ENCODE measurements at places on chromosomes 1 and 21.
A peak's percentile ranks its signal among the peaks of the same experiment; 100 is the strongest.

GRCh38 chr1:38600905-38601304 is 258.7 kb downstream of the RRAGC start:
- DNase-seq: no peak

- DNase-seq: peak; percentile 76
These were observed 172.6 kb downstream of the APP start for GRCh38 chr21:25997788-25998611.

- no peak for DNase-seq
These were observed 195.6 kb upstream of the ZRANB2 start for GRCh38 chr1:71276466-71276865.

- no peak for DNase-seq
These were observed 14.9 kb downstream of the A3GALT2 start for GRCh38 chr1:33305816-33306652.

GRCh38 chr1:156055281-156056048 is 883 bp downstream of the LAMTOR2 start:
- DNase-seq: no peak

GRCh38 chr1:25246600-25247023 is 642 bp downstream of the RSRP1 start:
- peak; percentile 10 for DNase-seq

DNA sequence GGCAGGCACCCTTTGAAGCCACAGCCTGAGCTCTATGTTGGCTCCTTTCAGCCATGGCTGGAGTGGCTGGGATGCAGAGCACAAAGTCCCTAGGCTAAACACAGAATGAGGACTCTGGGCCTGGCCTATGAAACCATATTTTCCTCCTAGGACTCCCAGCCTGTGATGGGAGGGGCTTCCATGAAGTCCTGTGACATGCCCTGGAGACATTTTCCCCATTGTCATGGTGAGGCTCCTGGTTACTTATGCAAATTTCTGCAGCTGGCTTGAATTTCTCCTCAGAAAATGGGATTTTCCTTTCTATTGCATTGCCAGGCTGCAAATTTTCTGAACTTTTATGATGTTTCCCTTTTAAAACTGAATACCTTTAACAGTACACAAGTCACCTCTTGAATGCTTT is 61.3 kb downstream of the VCAM1 start:
- DNase-seq: no peak

GRCh38 chr21:17146426-17146825 is 366.4 kb upstream of the CXADR start:
- no peak for DNase-seq

DNA sequence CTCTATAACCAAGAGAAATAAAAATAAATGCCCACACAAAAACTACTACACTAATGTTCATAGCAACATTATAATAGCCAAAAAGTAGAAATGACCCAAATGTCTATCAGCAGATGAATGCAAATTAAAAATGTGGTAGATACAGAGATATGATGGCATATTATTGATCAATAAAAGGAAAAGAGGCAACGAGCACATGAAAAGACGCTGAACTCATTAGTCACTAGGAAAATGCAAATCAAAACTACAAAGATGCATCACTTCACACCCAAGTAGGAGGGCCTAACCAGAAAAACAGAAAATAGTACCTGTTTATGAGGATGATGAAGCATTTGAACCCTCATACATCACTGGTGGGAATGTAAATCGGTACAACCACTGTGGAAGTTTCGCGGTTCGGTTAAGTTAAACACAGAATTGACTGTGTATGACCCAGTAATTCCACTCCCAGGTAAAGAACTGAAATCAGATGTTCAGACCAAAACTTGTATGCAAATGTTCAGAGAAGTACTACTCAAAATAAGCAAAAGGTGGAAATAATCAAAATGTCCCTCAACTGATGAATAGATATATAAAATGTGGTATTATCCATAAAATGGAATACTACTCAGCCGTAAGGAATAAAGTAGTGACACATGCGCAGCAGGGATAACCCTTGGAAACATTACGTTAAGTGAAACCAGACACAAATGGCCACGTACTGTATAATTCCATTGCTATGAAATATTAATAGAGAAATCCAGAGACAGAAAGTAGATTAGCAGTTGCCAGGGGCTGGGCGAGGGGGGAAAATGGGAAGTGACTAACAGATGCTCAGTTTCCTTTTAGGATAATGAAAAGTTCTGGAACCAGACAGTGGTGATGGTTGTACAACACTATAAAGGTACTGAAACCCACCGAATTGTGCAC is 3.1 kb downstream of the USP48 start:
- no peak for DNase-seq

GRCh38 chr1:162629651-162630050 is 2.6 kb upstream of the DDR2 start:
- DNase-seq: no peak

DNA sequence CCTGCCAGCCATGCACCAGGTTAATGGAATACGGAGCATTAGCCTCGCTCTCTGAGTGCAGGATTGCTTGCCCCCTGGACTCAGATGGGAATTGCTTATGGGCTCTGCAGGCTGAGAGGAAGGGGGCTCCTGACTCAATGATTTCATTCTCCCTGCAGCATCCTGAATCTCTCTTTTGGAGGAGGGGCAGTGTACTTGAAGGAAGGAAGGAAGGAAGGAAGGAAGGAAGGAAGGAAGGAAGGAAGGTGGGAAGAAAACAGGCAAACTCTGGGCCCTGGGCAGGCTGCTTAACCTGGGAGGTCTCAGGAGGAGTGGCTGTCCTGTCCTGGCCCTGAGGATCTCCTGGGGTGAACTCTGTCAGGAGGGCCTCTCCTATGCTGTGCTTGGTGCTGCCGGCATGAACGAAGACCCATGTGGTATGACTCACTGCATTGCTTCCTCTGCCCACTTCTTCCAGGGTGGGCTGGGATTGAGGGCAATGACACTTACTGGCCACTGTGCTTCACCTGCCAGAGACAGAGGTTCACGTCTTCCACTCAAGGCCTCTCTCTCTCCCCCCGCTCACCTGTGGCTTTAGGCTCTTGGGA is 257.1 kb upstream of the CSF3R start:
- DNase-seq: no peak

DNA sequence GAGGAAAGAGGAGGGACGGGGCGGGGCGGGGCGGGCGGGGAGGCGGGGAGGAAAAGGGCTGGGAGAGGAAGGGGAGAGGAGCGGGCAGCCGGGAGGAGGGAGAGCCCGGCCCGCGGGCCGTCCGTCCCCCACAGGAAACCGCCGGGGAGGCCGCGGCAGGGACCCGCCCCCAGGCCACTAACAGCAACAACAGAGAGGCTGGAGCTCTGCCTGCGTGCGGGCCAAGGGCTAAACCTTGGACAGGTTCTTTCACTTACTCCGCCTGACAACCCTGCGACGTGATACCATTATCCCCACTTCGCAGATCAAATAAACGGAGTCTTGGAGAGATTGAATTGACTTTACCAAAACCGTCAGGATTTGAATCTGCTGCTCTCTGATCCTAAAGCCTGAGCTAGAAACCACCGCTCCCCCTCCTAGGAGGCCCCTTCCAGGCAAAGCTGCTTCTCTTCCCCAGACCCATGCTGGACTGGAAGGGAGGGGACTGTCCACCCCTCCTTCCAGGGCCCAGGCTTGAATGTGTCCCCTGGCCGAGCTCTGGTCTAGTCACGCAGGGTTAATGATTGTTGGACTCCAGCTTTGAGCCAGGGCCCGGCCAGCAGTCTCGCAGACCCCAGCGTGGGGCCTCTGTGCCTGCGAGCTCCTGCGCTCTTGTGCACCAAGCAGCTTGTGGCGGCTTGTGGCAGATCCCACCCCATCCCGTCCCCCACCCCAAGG is at the start of gene EVA1B:
Gene EVA1B, minus strand, starts transcription at position 10 of the 717 bp plus-strand sequence. CDS start 608 bp downstream, outside the sequence.
- peak; percentile 88 for DNase-seq

DNA sequence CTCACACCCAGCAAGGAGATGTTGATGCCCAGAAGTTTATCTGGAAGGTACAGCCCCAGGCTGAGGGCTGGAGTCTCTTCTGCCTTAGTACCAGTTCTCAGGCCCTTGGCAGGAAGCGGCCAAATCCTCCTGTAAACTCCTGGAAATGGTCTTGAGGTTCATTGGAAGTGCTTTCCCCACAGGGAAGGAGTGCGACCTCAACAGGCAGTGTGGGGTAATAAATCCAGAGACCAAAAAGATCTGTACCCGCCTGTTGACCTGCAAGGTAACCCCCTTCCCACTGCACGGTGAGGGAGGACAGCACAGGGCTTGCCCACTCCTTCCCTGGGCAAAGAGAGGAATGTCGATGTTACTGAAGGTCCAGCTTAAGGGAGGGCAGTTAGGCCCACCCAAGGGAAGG is 4.5 kb downstream of the ATXN7L2 start:
- peak; percentile 31 for DNase-seq

DNA sequence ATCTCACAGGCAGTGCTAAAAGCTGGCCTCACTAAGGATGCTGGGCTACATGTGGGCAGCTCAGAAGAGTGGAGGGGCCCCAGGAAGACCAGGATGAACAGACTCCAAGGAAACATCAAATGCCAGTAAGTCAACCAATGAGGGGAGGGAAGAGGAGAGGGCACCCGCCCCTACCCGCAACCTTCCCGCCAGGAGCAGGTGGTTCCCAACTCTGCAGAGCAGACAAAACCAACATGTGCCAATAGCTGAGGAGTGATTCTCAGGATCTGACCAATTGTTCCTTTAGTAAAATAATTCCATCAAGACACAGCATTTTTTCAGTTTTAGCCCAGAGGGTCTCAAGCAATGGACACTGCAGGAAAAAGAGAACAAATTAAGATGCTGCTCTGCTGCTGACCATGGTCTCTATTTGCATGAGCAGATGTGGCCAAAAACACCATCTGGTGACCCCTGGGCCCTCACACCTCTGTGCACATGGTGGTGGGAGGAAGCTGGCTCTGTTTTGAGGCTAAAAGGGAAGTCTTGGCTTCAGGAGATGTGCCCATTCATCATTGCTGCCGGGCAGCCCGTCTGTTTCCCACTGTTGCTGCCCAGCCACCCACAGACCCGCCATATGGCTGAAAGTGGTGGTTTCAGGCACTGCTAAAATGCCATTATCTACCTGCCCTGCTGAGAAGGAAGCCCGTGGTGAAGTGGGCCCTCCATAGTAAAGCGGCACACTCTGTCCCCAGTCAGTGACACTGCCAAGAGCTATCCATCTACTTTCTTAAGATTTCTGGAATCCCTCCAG is 231.8 kb downstream of the KCNH1 start:
- no peak for DNase-seq

- no peak for DNase-seq
These were observed 892.3 kb downstream of the LTN1 start for GRCh38 chr21:28100366-28100765.

- DNase-seq: no peak
These were observed 35.6 kb upstream of the GRHL3 start for GRCh38 chr1:24283326-24284155.

DNA sequence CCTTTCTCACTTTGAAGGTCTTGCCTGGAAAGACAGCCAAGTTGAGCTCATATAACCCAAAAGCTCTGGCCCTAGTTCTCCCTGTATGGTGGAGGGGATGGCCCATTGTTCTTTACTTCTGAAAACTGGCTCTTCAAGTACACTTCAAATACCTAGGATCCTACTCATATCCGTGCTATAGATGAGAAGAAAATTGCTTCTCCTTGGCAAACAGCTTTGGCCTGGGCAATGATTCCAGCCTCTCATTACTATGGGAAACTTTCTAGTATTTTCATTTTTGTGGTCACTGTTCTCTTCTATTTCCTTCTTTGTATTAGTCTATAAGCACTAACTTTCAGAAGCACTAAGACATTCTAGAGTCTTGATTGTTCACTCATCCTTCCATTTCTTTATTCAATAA is 53.7 kb downstream of the ZNF697 start:
- no peak for DNase-seq

- DNase-seq: peak; percentile 67
These were observed 49.9 kb downstream of the DMRTB1 start for GRCh38 chr1:53508991-53509666.

DNA sequence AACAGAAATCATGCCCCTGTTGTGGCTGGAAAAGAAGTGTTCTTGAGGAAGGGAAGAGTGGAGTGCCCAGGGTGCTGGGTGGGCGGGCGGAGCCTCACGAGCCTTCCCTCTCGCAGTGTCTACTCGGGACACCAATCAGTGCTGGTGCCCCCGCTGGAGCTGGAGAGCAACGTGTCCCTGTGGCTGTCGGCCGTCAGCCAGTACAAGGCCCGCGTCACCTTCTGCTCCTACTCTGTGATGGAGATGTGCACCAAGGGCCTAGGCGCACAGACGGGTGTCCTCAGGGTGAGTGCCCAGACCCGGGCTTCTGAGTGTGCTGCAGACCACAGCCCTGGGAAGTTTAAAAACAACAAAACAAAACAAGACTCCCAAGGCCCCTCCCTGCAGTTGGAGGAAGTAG is 47.4 kb downstream of the S100B start:
- DNase-seq: peak; percentile 48

DNA sequence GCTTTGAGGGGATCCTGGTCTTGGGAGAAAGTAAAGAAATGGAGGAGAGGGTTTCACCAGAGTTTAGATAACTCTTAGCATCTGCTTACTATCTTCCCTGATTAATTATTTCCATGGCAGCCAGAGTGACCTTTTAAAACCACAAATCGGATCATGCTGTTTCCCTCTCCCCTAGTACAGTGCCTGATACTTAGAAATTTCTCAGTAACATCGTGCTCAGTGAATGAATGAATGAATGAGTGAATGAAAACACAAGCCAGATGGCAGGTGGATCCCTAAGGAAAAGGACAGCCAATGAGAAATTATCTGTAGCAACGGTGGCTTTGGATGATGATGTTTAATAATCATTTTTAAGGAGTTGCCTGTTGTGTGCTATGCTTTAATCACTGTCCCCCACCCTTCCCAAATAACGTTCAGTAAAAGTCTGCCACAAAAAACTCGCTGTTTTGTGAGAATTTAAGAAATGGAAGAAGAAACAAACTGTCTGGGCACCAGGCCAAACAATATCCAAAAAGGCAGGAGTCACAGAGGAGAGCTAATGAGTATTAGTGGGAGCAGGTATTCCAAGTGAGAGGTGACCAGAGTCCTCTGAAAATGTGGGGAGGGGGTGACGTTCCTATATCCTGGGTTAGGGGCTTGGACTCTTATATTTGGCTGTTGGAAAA is 737 bp upstream of the SMAP2 start:
- peak; percentile 6 for DNase-seq

- no peak for DNase-seq
These were observed 73.7 kb downstream of the SLC16A1 start for GRCh38 chr1:112882271-112882744.
